T-cell (primary cell): ENCODE measurements at places on chromosomes 16 and 17.

- DNase-seq, result no peak
Observed at GRCh38 chr17:81334391-81334901, 39.3 kb upstream of the SLC38A10 start.

GRCh38 chr17:17671369-17672129, 9.7 kb upstream of the RAI1 start:
- no peak for DNase-seq

DNA sequence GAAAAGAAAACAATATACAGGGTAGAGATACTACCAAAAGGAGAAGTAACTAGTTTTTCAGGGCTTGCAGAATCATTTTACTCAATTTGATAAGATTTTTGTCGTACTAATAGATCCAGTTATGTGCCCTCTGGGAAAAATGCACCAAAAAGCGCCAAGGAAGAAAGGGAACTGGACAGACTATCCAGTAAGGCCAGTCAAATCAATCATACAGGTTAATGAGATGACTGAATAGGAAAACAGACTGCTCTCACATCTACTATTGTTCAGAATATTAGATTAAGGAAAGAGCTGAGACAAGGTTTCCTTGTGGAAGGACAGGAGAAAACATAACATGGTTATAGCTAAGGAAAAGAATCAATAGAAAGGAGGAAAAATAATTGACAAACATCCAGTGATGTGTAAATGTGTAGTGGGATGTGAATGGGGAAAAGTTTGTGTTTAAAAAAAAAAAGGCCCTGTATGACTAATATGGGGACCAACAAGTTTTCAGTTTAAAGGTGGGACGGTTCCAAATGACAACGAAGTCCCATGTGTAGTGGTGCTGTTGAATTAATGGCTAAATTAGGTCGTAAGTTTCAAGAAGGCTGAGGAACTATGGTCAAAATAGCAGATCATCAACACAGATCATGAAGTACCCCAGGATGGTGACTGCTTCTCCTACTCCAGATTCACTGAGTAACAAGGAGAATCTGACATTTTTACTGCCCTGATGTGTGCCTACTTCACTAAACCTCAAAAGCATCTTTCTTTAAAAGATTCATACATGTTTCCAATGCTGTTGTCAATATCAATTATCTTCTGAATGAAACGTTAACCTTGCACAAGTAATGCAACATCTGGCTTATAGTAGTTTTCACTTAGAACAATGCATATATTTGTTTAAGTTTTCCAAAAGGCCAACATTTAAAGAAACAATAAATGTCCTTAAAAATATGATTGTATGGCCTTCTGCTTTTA, 40.7 kb downstream of the BRIP1 start:
- DNase-seq, result no peak

GRCh38 chr17:16286947-16287562, 66.2 kb downstream of the CENPV start:
- DNase-seq, result no peak

DNA sequence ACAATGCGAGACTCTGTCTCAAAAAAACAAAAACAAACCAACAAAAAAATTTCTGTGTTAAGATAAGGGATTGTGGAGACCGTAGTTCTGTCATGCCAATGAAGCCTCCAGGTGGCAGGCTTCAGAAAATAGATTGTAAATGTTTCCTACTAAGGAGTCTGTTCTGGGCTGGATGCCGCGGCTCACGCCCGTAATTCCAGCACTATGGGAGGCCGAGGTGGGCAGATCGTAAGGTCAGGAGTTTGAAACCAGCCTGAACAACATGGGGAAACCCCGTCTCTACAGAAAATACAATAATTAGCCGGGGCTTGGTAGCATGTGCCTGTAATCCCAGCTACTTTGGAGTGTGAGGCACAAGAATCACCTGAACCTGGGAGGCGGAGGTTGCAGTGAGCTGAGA, 4.4 kb upstream of the SNX29 start:
- no peak for DNase-seq

DNA sequence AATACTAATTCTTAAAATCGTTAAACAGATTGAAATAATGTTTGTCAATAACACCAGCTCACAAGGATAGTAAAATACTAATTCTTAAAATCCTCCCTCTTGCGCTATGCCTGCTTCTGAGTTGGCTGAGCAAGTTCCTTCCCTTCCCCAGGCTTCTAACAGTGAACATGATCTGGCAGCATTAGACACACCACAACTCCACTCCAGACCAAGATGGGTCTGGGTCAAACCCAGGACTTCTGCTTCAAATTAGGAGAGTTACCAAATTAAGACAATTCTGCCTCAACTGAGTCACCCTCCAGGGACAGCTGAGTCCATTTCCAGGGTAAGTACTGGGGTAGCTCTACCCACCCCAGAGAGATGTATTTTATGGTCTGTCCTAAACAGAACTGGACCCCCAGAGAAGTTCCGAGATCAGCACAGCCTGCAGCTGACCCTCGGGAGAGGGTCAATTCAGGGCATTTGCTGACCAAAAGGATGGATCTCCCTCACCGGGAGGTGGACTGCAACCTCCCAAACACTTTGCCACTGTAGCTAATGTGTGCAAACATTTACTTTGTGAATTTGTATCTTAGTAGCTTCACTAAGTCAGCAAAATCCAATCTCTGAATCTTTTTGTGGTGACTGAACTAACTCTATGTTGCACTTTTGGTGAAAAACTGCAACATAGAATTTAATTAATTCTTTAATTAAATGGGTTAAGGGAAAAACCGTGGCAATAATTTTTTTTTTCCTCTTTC, 48.8 kb downstream of the ADCY9 start:
- no peak for DNase-seq

DNA sequence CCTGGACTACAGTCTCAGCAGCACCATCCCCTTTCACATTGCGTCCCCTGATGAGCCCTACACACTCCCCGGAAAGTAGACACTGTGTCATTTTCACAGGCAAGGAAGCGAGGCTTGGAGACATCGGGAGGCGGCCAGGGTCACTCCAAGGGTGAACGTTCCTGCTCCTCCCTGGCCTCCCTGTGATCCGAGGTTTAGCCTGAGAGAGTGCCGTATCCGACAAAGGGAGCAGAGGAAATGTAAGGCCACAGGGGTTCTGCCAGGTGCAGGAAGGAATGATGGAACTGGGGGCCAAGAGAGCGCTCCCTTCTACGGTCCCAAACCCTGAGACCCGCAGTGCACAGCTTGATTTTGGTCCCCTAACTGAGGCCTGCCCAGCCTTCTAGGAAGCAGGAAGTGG, 8.0 kb upstream of the PIK3R6 start:
- DNase-seq, result no peak

- DNase-seq, result no peak
Observed at GRCh38 chr16:65910291-65910690, 456.2 kb upstream of the CDH5 start.

DNA sequence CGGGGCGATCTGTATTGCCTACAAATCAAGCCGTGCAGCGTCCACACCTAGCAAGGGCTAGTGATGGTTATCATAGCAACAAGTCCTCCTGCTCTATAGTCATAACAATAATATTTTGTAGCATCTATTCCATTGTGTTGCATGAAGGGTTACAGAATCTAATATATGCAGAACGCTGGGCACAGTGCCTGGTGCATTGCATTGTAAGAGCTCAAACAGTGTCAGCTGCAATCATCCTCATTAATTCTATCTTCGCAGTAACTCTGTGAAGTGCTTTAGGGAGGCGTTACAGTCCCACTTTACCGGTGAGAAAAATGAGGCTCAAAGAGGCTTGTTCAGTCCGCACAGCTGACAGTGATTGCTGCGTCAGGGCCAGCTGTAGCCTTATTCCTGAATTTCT, 149.4 kb downstream of the RBFOX1 start:
- DNase-seq, result no peak
